ENCODE measurements at places on chromosomes 7 and 10.

GRCh38 chr7:79176859-79177477 is 276.5 kb downstream of the MAGI2 start:
- DNase-seq = no peak

DNA sequence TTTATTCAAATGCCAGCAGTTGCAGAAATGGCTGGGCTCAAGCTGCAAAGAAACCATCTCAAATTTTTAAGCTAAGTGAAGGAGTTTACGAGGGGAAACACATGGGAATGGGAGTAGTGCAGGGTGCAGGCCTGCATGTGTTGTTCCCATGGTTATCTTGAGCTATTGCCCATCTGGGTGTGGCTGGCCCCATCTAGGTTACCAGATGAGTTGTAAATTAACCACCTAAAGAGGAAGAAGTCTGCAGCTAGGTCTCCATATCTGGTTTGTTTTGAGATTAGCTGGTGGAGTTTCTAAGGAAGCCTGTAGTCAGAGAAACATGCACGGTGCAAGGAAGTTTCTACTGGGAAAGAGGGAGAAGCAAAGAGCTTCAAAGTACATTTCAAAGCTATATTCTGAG is 23.3 kb upstream of the STEAP2 start:
- DNase-seq = no peak

- no peak for DNase-seq
Measured at GRCh38 chr7:129273936-129274335, 49.1 kb downstream of the AHCYL2 start.

GRCh38 chr7:55983537-55983936 is 19.2 kb downstream of the NIPSNAP2 start:
- DNase-seq = no peak

GRCh38 chr7:101856473-101857357 is 39.3 kb downstream of the CUX1 start:
- no peak for DNase-seq

- no peak for DNase-seq
Measured at GRCh38 chr7:103560136-103560535, 114.1 kb upstream of the SLC26A5 start.

GRCh38 chr10:10493833-10494232 is 523.8 kb upstream of the CELF2 start:
- no peak for DNase-seq

- DNase-seq = no peak
Measured at GRCh38 chr10:6348096-6348874, 145.6 kb downstream of the PFKFB3 start.
